ENCODE measurements at places on chromosomes 11 and 22. TPM values are rescaled to one million over a fixed set of nuclear protein-coding genes. Genes with fewer than 3 reads are reported as not detected.

The TRPC6 gene
- 0.96 TPM for total RNA-seq

The ACP2 gene
- 39.7 TPM for total RNA-seq

- DNase-seq = no peak
Observed at GRCh38 chr11:133930767-133931448, 25.9 kb downstream of the IGSF9B start.

- no peak for DNase-seq
Observed at GRCh38 chr11:68469642-68470041, 9.1 kb downstream of the PPP6R3 start.

- DNase-seq = no peak
Observed at GRCh38 chr22:46737105-46737975, 712 bp downstream of the CERK start.

- DNase-seq = no peak
Observed at GRCh38 chr22:21917181-21917958, 35.3 kb downstream of the PPM1F start.

DNA sequence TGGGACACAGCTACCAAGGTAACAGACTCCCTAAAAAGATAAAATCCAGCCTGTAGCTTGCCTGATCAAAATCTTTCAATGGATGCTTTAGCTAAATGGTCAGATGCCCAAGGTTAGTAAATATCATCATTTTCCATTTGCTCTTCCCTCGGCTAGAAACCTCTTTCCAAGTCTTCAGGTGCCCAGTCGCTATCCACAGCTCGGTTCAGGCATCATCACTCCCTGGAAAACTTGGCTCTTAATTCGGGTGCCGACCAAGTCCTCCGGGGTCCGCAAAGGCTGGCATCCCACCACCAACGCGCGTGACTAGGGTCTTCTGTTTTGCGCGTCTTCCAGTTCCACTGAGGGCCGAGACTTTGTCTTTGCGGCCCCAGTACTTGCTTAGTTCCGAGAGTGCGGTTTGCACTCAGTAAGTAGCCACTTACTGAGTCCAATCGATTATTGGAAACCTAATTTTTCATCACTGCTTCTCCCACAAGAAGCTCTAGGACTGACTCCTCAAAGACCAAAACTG, 44.3 kb downstream of the OR4D9 start:
- DNase-seq = no peak

GRCh38 chr11:81237139-81237538, 1496.5 kb downstream of the FAM181B start:
- peak; percentile 36 for DNase-seq

- no peak for DNase-seq
Observed at GRCh38 chr11:77449060-77449521, 24.8 kb downstream of the PAK1 start.

- no peak for DNase-seq
Observed at GRCh38 chr11:126186025-126186698, 25.3 kb downstream of the RPUSD4 start.

GRCh38 chr22:37213941-37214730, 1.9 kb upstream of the SSTR3 start:
- no peak for DNase-seq
